ENCODE measurements at places on chromosomes 12 and 14.

DNA sequence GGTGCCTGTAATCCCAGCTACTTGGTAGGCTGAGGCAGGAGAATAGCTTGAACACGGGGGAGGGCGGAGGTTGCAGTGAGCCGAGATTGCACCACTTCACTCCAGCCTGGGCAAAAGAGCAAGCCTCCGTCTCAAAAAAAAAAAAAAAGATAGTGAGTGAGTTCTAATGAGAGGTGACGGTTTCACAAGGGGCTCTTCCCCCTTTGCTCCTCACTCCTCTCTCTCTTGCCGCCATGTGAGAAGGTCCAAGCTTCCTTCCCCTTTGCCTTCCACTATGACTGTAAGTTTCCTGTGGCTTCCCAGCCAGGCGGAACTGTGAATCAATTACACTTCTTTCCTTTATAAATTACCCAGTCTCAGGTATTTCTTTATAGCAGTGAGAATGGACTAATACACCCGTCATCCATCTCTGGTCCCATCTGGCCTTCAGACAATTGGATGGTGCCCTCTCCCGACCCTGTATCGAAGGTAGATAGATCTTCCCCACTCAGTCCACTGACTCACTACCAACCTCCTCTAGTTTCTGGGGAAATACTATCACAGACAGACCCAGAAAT, 27.0 kb upstream of the RCOR1 start:
- no peak for DNase-seq

DNA sequence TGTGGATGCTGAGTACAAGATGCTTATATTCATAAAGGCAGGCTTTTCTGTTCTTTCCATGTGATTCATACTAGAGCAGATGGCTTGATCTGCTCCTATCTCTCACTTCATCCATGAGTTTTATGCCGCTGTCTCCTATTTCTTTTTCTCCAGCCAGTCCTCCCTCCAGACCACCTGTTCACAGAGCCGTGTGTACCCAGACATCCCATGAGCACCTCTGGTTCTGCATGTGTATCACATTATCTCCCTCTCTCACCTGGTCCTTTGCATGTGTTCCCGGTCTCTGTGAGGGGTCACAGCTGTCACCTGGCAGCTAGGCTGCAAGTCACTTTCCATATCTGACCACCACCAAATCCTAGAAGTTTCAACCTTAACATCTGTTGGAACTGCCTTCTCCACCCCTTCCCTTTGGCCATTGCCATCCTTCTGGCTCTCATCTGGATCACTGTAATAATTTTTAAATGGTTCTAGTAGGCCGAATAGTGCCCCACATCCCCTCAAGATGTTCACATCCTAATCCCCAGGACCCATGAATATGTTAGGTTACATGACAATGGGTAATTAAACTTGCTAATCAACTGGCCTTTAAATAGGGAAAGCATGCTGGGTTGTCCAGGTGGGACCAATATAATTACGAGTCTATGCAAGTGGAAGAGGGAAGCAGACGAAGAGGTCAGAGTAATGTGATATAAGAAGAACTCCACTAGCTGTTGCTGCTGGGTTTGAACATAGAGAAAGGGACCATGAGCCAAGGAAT, 168.1 kb downstream of the SNAPC1 start:
- DNase-seq = no peak

- DNase-seq = no peak
Measured at GRCh38 chr12:113524495-113524894, 52.8 kb upstream of the LHX5 start.

DNA sequence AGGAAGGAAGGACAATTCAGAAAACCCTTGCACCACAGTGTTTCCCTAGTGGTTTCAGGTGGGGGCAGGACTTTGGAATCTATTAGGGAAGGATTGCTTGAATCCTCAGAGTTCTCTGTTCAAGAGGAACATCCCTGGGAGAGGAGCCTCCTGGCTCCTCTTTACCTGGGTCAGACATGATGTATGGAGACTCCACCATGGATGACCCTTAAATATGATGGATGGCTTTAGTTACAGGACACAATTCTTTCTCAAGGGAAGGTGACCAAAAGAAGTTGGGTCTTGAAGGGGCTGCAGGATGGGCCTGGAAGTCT, 396.6 kb downstream of the NRXN3 start:
- DNase-seq = no peak

DNA sequence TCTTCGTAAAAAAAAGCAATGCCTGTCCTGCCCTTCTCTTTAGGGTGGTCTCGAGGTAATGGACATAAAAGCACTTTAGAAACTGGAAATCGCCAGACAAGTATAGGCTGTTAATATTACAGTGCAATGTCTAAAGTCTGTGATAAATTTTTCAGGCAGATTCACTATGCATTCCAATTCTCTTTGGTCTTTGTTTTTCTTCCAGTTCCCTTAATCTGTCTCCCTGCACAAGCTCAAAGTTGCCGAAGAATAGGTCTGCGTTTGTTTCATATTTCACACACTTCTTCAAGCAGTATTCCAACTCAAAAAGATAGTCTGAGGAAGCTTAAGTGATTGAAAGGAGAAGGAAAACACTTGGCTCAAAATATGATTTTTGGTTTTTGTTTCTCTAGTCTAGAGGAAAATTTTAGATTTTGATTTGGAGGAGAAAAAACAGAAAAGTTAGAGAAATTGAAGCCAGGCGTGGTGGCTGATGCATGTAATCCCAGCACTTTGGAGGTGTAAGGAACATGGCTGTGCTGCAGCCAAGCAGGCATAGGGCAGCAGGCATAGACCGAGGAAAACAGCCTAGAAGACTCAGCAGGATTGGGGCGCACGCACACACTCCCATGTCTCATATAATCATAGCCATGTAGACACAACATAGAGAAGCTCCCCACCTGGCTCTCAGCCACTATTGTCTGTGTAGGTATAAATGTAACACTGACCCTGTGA, 96.2 kb upstream of the TMPO start:
- no peak for DNase-seq

Data from CD4-positive, alpha-beta T cell treated with Interleukin-10 for 1 hour (primary cell).